ENCODE measurements at places on chromosomes 2 and 18.

- peak; percentile 65 for DNase-seq
These were observed at the start of gene OSBPL1A for GRCh38 chr18:24397694-24398368. Gene OSBPL1A, minus strand, starts transcription at chr18:24397824. Its CDS starts 20,291 bp downstream, at chr18:24377533.

GRCh38 chr2:19140463-19141208, 217.8 kb downstream of the OSR1 start:
- DNase-seq = peak; percentile 62

DNA sequence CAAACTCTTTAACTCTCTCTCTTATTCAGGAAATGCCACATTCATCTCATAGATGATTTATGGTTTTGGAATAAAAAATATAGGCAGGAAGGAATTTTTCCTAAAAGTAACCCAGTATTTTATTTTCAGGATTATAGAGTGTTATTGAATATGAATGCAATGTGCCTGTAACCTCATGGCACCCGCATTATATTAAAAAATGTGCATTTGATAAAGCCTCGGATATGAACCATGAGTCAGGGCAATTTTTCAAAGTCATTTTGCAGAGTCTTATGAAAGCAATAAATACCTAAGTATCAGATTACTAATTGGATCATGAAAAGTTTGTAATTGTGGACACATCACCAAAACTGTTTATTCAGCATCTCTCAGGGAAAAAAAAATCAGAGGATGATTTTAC, 573.8 kb downstream of the TSN start:
- DNase-seq = no peak

DNA sequence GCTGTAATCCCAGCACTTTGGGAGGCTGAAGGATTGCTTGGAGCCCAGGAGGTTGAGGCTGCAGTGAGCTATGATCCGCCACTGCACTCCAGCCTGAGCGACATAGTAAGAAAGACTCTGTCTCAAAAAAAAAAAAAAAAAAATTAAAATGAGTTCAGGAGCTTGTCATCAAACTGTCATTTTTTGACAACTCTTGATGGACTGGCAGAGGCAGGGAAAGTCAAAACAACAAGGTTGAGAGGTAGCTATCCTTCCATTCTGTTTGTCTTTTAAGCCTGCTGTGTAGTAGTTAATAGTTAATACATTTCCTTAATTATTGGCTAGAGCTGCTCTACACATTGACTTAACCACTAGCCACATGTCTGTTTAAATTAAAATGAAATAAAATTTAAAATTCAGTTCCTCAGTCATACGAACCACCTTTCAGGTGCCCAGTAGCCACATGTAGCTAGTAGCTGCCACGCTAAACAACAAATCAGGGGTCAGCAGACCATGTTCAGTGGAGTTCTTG, 22.7 kb downstream of the DPYSL5 start:
- no peak for DNase-seq

GRCh38 chr2:172739661-172740266, 4.1 kb downstream of the RAPGEF4 start:
- no peak for DNase-seq

DNA sequence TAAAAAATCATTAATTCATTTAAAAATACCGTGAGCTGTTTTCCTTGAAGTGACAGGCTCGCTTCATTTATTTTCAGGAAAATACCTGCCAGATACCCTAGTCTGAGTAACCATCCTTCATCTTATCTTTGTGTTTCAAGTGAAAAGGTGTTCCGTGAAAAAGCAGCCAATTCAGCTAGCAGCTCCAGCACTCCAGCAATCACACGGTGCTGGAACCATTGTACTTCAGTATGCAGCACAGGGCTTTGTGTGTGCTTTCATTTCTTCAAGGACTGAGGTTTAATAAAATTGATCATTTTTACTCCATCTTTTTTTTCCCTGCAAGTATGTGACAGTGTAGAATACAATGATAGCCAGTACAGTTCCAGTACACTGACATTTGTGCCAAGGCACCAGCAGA, 39.1 kb upstream of the PGAP1 start:
- DNase-seq = no peak

Measured in amniotic stem cell (primary cell).